H1 (cell line): ENCODE measurements at places on chromosomes 7 and 10. TPM values are rescaled to one million over a fixed set of nuclear protein-coding genes. Genes with fewer than 3 reads are reported as not detected.

DNA sequence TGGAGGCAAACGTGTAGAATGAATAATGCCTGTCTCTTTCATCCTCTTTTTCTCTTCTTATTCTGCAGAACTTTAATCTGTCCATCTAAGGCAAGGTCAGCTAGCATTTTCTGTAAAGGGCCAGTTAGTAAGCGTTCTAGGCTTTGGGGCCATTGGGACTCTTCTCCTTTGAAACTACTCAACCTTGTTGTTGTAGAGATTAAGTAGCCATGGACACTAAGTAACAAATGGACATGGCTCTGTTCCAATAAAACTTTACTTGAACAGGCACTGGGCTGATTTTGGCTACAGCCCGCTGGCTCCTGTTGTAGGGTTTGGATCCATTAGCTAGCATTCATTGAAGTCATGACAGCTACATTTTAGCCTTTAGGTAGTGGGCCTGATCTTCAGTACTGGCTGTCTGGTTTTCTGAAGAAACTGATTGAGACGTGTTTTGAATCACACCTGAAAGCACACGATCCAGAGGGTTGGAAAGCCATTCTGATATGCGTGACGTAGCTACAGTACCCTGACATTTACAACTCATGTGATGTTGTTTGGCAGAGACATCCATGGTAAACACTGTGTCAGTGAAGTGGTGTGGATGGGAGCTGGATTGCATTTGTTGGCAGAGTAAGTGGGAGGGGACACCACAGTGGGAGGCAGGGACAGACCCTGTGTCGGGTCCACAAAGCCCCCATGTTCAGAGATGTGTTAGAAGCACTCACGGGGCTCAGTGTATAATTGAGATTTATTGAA is 92.5 kb downstream of the MTPN start:
- no peak for DNase-seq

DNA sequence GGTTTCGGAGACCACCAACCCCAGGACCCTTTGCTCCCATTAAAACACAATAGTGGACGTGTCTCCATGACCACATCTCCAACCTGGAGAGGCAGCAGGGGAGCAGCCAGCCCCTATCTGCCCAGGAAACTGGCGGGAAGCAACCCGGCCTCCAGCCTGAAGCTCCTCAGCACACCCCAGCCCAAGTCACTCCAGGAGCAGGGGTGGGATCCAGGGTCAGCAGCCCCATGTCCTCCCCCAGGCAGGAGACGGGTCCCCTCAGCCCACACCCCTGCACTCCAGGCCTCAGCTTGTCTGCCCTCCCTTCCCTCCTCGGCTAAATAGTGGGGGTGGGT is 601 bp downstream of the ADAM8 start:
- DNase-seq, result no peak

GRCh38 chr7:147611431-147611830 is 979.1 kb upstream of the C7orf33 start:
- DNase-seq, result no peak

DNA sequence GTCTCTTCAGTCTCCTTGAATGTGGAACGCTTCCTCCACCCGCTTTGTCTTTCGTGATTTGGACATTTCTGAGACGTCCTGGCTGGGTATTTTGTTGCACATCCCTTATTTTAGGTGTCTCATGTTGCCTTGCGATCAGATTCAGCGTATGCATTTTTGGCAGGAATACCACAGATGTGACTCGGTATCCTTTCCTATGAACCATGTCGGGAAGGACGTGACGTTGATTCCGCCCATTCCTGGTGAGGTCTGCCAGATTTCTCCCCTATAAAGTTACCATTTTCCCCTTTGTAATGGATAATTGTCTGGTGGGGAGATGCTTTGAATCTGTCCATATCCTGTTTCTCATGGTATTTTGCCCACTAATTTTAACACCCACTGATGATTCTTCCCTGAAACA is 49.6 kb downstream of the RBM17 start:
- no peak for DNase-seq

DNA sequence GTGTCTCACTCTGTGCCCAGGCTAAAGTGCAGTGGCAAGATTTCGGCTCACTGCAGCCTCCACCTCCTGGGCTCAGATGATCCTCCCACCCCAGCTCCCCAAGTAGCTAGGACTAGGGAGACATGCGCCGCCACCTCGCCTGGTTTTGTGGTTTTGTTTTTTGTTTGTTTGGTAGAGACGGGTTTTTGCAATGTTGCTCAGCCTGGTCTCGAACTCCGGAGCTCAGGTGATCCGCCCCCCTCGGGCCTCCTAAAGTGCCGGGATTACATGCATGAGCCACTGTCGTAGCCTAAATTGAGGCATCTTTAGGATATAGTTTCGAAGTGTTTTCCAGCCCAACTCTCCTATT is 781 bp downstream of the ZNF727 start:
- no peak for DNase-seq

DNA sequence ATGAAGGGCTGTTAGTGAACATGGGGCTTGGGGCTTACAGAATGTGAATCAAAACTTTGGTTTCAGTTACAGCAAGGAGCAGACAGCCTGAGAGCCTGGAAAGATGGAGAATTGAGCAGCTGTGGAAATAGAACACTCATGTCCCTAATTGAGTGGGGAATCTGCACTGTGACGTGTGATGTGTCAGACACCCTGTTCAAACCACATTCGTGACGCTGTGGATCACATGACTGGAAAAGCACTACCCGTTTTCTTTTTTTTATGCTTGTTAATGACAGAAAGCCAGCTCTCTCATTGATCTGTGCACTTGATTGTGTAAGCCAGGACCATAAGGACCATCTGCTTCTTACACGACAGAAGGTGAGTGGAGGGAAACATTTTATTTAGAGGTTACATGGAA is 15.1 kb upstream of the TBX20 start:
- DNase-seq, result no peak

- DNase-seq, result no peak
Measured at GRCh38 chr7:53351681-53352080, 316.2 kb downstream of the POM121L12 start.

DNA sequence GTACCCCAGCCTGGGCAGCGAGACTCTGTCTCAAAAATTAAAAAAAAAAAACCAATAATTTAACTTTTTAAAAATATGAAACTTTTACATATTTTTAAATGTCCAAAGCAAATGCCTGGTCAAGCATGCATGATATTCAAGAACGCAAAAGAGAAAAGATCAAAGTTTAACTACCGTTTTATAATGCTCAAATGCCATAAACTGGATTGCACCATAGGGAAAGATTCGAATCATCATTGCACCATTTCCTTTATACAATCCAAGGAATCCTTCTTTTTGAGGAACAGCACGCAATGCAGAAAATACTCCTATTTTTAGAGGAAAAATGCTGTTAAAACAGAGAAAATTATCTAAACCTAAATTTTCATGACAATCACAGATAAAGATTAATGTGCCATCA is 20.9 kb downstream of the SLC25A16 start:
- no peak for DNase-seq

DNA sequence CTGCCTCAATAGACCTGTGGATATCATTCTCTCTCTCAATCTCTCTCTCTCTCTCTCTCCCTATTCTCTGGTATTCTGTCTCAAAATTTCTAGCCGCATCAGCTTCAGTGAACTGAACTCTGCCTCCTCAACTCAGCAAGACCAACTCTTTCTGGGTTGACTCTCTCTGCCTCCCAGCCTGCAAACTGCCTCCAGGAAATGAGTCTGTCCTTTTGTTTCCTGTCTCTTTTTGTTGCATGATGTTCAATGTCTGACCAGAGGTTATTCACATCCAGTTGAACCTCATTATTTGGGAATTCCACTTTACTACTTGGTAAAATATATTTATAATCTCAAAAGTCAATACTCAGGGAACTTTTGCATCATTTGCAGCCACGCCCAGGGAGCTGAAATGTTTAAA is 682.7 kb upstream of the FZD8 start:
- no peak for DNase-seq

GRCh38 chr7:39608278-39608677 is 15.1 kb upstream of the RALA start:
- no peak for DNase-seq

GRCh38 chr7:114295522-114295921 is 119.1 kb upstream of the FOXP2 start:
- DNase-seq, result no peak

DNA sequence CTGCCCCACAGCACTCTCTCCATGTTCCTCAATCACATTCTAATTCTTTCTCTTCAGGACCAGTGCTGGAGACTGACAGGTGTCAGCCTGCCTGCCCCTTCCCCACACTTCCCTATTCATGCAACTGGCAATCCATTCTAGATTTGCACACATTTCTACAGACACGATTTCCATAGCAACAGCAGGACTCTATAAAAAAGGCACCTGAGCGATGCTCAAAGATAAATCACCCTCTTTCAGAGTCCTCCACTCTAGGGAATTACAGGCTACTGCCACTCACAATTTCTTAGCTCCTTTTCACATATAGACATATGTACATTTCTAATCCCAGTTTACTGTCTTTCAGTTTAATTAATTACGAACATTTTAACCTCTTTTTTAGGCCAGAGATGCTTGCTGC is 118.1 kb upstream of the ANKRD1 start:
- DNase-seq, result no peak

FFAR4 gene
- total RNA-seq, result not detected in 2 replicates

DNA sequence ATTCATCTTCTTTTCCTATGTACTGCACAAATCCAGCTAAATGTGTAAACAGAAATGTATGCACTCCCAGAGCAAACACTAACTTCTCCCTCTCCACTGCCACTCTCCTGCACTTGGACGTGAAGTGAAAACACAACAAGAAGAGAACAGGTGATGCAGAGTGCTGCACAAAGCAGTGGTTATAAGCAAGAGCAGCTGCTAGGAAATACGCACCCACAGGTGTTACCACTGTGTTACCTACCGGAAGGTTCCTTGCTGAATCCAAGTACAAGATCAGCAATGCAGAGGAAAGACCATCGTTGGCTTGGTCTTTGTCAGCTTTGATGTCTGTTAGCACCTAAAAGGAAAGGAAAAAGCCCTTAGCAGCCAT is 54.6 kb upstream of the NCAPG2 start:
- DNase-seq, result no peak

LAMTOR4 gene
- 153 and 161 TPM in 2 replicates for total RNA-seq

OPN1SW gene
- total RNA-seq, result not detected in 2 replicates

MSMB gene
- not detected in 2 replicates for total RNA-seq

TMEM229A gene
- 0.54 and 0.75 TPM in 2 replicates for total RNA-seq

DNA sequence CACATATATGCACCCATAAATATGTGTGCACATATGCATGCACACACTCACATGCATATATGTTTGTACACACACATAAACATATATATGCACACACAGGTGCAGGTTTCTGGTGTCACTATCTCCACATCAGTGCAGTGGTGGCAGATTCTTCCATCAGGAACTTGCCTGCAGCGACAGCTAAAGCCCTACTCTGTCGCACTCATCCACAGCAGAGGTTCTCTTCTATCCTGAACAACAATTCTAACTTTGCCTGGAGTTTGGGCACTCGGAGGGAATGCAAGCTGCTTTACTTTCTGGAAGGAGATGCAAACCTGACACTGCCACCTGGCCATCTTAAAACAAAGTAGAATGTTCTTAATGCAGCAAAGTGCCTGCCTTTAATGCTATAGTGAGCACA is 745.8 kb downstream of the GRID1 start:
- DNase-seq, result no peak

DNA sequence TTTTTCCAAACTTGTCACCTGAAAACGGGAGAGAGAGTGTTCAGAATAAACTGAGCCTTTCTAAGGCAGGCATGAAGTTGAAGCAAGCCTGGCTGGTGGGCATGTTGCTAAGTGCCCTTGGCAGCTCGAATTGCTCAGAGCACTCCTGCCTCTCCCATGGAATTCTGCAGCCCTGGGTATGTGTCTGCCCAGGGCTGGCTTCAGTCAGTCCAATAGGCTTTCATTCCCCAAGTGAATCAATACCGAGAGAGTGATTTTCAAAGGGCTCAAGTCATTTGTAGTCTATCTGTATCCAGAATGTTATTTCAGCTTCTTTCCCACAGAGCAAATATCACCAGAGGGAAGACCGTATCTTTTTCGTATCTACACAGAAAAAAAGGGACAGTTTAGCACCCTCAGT is 415.5 kb upstream of the COBL start:
- DNase-seq, result no peak

GRCh38 chr7:143514995-143515735 is 37.5 kb downstream of the TAS2R41 start:
- no peak for DNase-seq

GRCh38 chr10:109960682-109961081 is 37.4 kb upstream of the XPNPEP1 start:
- DNase-seq, result no peak

GRCh38 chr7:43615558-43616145 is 32.7 kb downstream of the STK17A start:
- no peak for DNase-seq

DNA sequence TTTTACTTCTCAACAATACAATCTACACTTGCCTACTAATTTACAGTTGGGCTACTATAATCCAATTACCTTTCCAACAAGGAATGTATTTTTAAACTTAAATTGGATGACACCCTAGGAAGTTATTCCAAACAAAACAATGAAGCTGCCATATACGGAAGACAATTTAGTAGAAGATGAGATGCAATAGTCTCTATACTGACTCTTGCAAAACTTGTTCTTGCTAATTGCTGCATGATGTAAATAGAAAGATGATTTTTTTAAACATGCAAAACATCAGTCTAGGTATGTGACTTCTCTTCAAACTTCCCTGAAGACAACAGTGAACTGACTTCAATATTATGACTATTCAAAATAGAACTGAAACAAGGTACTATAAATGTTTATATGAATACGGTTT is 17.6 kb downstream of the NT5C3A start:
- DNase-seq, result no peak
